ENCODE measurements at places on chromosomes 5 and 9.
A peak's percentile ranks its signal among the peaks of the same experiment; 100 is the strongest.

DNA sequence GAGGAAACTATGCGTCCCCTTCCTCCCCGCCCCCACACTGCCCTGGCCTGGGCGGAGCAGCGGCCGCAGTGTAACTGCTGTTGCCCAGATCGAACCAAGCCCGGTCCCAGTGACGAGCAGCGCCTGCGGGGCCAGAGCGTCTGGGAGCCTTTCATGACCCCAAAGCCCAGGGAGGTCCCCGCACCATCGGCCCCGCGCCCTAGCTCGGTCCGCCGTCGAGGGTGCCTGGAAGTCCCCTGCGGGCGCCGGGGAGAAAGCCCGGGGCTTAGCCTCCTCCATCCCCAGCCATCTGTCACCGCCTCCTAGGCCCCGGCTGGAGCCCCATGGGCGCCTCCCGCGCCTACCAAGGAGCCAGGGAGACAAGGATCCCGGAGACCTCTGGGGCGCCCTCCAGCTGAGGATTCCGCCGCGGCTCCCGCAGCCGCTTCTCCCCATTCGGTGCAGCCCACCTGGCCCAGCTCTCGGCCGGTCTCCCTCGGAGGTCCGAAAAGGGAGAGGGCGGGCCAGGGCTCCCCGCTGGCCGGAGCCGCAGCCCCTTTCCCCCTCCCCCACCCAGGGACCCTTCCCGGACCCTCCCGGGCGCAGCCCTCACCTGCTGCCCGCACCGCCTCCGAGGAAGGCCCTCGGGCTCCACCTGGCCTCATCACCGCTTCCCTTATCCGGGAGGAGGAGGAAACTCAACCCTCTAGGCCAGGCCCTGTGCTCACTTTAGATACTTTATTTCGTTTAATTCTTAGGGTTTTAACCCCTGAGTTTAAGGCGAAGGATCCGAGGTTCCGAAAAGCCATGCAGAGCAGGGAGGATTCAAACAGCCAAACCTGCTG is 45.6 kb downstream of the APTX start:
- DNase-seq = no peak

GRCh38 chr5:145068721-145069120 is 766.4 kb downstream of the PRELID2 start:
- no peak for DNase-seq

- no peak for DNase-seq
Measured at GRCh38 chr5:91373600-91373999, 9.5 kb downstream of the ARRDC3 start.

- DNase-seq = no peak
Measured at GRCh38 chr5:42131081-42131480, 206.0 kb downstream of the FBXO4 start.

DNA sequence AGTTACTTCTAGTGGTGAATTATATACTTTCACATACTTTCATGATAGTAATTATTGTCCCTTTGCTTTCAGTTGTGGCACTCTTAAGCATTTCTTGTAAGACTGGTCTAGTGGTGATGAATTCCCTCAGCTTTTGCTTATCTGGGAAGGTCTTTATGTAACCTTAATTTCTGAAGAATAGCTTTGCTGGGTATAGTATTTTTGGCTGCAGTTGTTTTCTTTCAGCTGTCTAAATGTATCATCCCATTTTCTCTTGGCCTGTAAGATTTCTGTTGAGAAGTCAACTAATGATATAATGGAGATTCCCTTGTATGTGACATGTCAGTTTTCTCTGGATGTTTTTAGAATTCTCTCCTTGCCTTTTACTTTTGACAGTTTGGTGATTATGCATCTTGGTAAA is 41.0 kb downstream of the TMEM38B start:
- no peak for DNase-seq

GRCh38 chr9:123642291-123643278 is 286.6 kb downstream of the CRB2 start:
- peak; percentile 32 for DNase-seq

- DNase-seq = no peak
Measured at GRCh38 chr9:32550150-32550561, 2.0 kb upstream of the SMIM27 start.

GRCh38 chr5:22352493-22352892 is 500.7 kb downstream of the CDH12 start:
- no peak for DNase-seq

GRCh38 chr5:101284736-101285375 is 381.8 kb upstream of the ST8SIA4 start:
- DNase-seq = no peak

DNA sequence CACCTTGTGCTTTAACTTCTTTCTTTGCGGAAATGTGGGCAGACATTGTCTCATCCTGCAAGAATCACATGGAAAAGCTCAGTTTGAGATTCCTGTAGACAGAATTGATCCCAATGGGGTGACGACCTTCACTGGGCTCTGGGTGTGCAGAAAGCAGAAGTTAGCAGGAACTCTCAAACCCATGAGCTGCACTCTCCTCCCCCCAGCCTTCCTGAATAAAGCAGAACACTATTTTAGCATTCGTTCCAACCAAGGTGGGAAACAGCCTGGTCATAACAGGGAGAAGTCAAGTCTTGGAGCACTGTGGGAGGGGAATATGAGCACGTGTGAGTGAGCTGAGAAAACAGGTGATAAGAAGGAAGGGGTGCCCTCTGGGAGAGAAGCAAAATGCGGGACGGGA is 87.4 kb upstream of the FER start:
- no peak for DNase-seq

- no peak for DNase-seq
Measured at GRCh38 chr9:16278326-16278999, 592.0 kb downstream of the BNC2 start.

- no peak for DNase-seq
Measured at GRCh38 chr5:138096997-138097828, 13.4 kb downstream of the WNT8A start.

DNA sequence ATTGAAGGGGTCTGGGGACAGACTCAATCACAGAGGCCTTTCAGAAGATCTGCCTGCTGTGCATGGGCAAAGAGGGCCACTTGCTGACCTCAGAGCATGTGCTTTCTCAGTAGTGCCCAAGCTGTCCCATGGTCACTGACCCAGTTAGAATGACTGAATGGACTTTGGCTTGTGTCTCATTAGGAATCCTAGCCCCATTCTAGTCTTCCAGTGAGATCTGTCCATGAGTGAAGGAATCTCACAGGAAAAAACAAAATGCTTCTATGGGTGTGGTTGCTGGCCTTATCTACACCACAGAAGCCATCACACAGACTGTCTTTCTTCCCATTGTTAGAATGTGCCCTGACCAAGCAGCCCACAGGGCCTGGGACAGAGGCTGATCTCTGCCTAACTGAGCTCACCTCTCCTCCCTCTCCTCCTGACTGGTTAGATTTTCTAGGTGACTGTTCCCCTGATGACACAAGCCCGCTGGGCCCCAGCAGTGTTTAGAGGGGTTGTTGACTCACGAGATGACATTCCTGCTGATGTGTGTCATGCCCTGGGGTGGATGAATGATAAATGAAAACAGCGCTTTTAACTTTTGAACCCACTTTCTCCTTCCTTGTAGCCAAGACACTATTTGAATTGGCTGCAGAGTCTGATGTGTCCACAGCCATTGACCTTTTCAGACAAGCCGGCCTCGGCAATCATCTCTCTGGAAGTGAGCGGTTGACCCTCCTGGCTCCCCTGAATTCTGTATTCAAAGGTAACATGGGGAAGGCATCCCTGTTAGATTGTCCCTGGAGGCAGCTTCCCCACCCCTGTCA is 24.8 kb downstream of the TGFBI start:
- no peak for DNase-seq

DNA sequence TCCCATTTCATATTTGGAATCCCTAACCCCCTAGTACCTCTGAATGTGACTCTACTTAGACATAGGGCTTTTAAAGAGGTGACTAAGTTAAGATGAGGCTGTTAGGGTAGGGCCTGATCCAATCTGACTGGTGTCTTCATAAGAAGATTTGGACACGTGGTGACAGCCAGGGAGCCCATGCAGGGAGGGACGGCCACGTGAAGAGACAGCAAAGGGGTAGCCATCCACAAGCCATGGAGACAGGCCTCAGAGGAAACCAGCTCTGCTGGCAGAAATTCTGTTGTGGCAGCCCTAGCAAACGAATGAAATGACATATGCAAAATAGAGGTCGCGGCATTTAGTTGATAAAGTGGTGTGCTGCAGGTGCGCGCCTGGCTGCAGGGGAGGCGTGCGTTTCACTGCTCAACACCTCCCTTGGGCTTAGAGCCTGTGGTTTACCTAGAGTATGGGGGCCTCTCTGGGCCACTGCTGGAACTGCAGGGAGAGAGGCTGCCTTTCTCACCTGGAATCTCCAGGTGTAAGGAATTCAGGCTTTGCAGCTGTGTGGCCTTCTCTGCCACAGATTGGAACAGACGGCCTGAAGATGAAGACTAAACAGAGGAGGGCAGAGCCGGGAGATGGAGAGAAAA is 7.1 kb upstream of the AFAP1L1 start:
- DNase-seq = no peak

DNA sequence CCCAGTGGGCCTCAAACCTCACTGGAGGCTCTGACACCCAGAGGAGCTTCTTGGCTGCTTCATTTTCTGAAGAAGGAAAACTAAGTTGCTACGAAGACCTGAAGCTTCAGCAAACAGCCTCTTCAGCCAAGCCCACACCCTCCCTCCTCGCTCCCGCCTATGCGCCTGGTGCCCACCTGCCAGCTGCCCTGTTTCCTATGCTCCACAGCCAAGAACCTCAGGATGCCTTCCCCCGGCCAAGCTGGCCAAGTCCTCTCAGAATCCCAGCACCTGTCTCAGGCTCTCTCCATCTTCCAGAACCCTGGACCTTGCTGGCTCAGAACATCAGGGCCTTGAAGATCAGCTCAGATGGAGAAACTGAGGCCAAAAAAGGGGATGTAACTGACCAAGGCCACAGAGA is 60.4 kb downstream of the STK10 start:
- no peak for DNase-seq

- DNase-seq = no peak
Measured at GRCh38 chr5:15992918-15993317, 186.7 kb downstream of the MARCHF11 start.

DNA sequence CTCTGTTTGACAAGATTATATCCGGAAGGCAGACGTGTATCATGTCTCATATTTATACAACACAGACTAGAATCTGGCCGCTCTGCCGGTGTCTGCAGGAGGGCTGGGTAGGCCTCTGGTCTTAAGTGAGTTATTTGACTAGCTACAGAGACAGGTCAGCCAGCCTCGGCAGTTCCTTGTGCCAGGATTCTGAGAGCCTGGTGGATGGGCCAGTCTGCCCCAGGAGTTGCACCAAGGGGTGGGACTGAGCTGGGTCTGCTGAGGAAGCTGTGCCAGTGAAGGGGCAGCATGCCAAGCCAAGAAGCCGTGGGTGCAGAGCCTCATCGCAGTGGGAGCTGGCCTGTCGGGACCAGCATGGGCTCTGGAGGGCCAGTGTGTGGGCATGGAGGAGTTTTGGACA is 7.1 kb downstream of the SNX18 start:
- no peak for DNase-seq

GRCh38 chr5:177336112-177336511 is 15.4 kb downstream of the LMAN2 start:
- no peak for DNase-seq

DNA sequence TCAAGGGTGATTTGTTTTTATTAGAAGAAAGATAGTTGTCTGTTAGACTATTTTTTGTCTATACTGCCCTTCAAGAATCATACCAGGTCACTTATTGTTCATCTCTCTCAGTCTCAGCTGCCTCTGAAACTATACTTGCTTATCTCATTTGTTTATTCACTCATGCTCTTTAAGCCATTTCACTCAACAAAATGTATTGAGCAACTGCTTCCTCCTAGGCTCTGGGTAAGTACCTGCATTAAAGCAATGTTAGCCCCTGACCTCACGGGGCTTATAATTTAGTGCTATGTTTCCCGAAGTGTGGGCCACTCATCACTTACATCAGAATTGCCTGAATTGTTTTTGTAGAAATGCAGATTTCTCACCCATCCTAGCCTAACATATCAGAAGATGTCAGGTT is 100.9 kb downstream of the DPYSL3 start:
- no peak for DNase-seq

- no peak for DNase-seq
Measured at GRCh38 chr5:15092801-15093200, 221.2 kb upstream of the ANKH start.

GRCh38 chr5:133779828-133780475 is 167.6 kb upstream of the FSTL4 start:
- no peak for DNase-seq

DNA sequence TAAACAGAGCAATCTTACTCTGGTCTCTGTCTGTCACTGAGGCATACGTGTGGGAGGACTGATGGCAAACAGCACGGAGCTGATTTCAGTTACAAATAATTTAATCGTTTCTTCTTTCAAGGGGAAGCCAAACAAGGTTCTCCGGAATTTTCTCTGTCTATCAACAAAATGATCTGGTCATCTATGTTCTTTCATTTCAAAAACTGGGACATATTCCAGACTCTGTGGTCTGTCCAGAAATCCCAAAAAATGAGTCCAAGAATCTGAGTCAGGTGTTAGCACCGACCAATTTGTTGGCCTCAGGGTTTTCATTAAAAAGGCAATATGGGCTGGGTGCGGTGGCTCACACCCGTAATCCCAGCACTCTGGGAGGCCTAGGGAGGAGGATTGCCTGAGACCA is 69.9 kb upstream of the ZNF608 start:
- DNase-seq = no peak

GRCh38 chr5:57325678-57326397 is 152.0 kb downstream of the GPBP1 start:
- DNase-seq = no peak

DNA sequence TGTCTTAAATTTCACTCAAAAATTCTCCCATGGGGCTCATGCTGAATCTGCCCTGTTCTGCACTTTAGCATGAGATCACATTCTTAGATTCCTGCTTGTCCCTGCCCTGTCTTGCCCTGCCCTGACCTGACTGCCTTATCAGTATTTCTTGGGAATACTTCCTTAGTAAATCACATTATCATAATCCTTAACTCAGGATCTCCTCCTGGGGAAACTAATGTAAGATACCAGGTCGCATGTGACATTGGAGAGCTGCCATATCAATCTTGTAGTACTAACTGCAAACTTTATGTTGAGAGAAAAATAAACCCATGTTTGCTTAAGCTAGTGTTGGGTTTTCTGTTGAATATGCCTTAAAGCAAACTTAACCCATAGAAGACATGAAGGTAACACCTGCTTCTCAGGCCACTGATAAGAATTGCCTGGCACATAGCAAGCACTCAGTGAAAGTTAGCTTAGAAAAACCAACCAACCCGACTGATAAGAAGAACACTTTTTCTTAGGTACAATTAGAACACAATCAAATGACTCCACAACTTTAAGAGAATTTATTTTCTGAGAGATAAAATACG is 53.3 kb downstream of the IL33 start:
- DNase-seq = no peak

GRCh38 chr5:172630482-172630881 is 10.6 kb upstream of the NEURL1B start:
- no peak for DNase-seq

- DNase-seq = no peak
Measured at GRCh38 chr9:19967888-19968459, 179.1 kb upstream of the SLC24A2 start.

- no peak for DNase-seq
Measured at GRCh38 chr9:137406876-137407589, 15.9 kb downstream of the EXD3 start.

- DNase-seq = no peak
Measured at GRCh38 chr9:87675906-87676515, 49.9 kb upstream of the CTSL start.

GRCh38 chr9:74500584-74500924 is 3.4 kb downstream of the RORB start:
- DNase-seq = no peak
